ENCODE measurements at places on chromosomes 3 and 15. TPM values are rescaled to one million over a fixed set of nuclear protein-coding genes. Genes with fewer than 3 reads are reported as not detected.

The GABRG3 gene
- 10.5 TPM for polyA plus RNA-seq

The TPRG1 gene
- polyA plus RNA-seq, result 0.65 TPM

The COL6A5 gene
- 0.09 TPM for polyA plus RNA-seq

The ACKR2 gene
- 0.98 TPM for polyA plus RNA-seq

The GAP43 gene
- polyA plus RNA-seq, result 608 TPM

The RPN1 gene
- 147 TPM for polyA plus RNA-seq

The C3orf85 gene
- polyA plus RNA-seq, result not detected

The TUSC7 gene
- polyA plus RNA-seq, result not detected

The APPL1 gene
- polyA plus RNA-seq, result 39.9 TPM

The MYLK gene
- polyA plus RNA-seq, result 17.0 TPM

The CFAP92 gene
- 4.5 TPM for polyA plus RNA-seq

The CISH gene
- polyA plus RNA-seq, result 3.2 TPM

The LRTM1 gene
- polyA plus RNA-seq, result not detected

The CHDH gene
- polyA plus RNA-seq, result 10.2 TPM

The QARS1 gene
- 159 TPM for polyA plus RNA-seq

The IL16 gene
- polyA plus RNA-seq, result 5.3 TPM

The GPR62 gene
- 2.5 TPM for polyA plus RNA-seq

The PPP1R14D gene
- not detected for polyA plus RNA-seq

The CLRN1 gene
- polyA plus RNA-seq, result not detected

The OR5K2 gene
- polyA plus RNA-seq, result 0.26 TPM

The IGDCC3 gene
- 17.0 TPM for polyA plus RNA-seq

The OXTR gene
- 5.6 TPM for polyA plus RNA-seq
